ENCODE measurements at places on chromosomes 3 and 15.

- DNase-seq: no peak
Observed at GRCh38 chr15:76169018-76169417, 109.2 kb downstream of the TMEM266 start.

GRCh38 chr3:156576651-156577348 is 21.9 kb upstream of the SSR3 start:
- no peak for DNase-seq

DNA sequence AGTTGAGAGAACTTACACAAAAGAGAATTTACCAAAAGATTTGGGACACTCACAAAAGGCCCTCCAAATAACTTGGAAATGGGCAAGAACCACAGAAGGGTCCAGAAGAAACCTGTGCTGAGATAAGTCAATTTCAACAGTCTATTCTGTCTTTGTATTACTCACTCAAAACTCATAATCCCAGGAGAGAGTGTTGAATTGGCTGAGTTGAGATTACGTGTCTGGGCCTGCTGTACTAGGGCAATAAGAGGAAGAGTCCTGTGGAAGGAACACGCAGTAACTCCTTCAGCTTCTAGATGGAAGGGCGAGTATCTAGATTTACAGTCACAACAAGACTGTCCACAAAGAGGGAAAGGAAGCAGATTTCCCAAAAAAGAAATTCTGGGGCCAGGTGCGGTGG is 42.5 kb upstream of the DYNC1LI1 start:
- DNase-seq: no peak

DNA sequence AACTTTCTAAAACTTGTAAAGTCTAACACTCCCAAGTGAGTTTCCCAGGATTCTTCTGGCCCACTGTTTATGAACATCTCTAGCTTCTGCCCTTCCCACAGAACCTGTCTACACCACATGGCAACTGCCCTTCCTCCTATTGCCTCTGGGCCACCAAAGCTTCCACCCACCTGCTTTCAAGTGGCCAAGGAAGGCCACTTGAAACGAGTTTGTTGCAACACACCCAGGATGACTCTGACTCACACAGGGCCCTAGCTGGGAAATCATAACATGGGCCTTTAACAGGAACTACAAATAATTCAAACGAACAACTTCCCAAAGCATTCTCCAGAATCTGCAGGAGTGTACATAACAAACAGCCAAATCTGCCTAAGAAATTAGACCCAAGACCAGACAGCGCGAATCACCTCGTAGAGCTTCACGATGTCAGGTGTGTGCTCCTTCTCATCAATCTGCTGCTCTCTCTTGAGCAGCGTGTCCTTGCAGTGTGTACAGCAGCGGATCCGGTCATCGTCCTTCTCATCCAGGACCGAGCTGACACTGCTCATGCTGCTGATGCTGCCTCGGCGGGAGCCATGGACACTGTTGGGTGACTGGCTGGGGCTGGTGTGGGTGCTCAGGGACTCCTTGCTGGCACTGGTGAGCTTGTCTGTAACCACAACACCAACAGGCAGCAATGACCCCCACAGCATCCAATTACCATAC is 16.8 kb downstream of the RBSN start:
- DNase-seq: no peak

DNA sequence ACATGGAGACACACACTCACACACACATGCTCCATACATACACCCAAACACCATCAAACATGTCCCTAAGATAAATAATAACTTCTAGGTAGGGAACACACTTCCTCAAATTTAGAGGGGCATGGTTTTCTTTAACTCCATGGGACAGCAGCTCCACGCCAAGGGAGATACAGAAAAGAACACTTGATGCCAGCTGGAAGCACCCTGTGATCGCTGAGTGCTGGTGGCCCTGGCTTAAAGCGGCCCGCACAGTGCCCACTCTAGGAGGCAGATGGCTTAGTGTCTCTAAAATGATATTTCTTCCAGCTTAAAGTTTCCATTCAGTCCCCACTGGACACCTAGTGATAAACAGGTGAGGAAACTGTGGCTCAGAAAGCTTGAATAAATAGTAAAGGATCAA is 232.9 kb downstream of the UACA start:
- DNase-seq: no peak

DNA sequence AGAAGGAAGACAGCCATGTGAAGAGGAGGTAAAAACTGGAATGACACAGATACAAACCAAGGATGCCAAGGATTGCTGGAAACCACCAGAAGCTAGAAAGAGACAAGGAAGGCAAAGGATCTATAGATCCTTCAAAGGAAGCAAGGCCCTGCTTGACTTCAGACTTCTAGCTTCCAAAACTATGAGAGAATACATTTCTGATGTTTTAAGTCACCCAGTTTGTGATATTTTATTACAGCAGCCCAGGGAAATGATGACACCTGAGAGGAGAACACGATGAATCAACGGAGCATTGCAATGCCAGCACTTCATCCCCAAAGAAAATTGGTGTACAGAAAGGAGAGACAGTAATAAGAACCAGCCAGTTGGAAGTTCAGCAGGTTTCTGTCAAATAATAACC is 116.3 kb downstream of the MAGI1 start:
- DNase-seq: no peak

DNA sequence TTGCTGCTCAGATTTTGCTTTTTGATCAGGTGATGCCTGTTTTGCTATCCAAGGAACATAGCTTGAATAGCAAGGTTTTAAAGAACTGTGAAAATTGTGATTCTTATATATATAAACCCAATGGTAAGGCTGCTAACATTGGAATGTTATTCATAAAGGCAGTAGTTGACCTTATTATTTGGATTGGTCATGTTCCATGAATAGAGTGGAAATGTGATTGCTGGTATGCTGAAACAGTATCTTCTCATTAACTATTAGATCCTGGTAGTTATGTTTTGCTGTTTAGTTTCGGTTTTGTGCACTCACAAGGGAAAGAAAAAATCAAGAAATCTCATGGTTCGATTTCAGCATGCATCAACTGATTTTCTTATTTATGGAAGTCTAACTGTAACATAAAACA is 78.7 kb upstream of the NPHP3 start:
- no peak for DNase-seq

- no peak for DNase-seq
Observed at GRCh38 chr3:189143321-189143720, 28.4 kb upstream of the TPRG1 start.

DNA sequence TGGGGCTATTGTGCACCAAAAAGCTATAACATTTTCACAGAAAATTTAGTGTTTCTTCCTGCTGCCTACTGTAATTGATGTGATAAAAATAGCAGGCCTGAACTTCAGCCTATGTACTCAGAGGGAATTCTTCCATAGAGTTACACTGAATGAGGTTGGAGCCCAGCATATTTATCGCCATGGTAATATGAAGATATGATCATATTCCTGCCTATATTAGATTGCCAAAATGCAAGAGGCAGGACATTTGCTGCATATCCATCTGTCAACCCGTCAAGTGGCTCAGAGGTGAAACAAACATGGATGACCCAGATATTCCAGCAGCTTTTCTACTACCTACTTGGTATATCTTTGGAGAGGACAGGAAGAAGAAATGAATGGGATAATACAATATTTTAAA is 1150.6 kb downstream of the TBL1XR1 start:
- no peak for DNase-seq

DNA sequence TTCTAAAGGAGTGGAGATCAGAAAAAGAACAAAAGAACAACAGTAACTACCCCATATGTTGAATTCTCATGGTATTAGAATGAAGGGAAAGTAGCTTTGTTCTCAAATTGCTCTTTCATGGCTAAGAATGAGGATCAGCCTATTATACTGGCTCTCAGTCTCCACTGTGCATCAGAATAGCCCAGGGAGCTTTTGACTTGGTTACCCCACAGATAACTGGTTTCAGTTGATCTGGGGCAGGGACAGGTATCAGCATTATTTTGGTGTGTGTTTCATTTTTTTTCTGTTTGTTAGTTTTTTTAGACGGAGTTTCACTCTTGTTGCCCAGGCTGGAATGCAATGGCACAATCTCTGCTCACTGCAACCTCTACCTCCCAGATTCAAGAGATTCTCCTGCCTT is 311.7 kb upstream of the TLE3 start:
- DNase-seq: no peak

- no peak for DNase-seq
Observed at GRCh38 chr15:70879401-70879800, 12.8 kb downstream of the THAP10 start.

GRCh38 chr3:69033470-69033869 is 18.7 kb downstream of the TMF1 start:
- no peak for DNase-seq

DNA sequence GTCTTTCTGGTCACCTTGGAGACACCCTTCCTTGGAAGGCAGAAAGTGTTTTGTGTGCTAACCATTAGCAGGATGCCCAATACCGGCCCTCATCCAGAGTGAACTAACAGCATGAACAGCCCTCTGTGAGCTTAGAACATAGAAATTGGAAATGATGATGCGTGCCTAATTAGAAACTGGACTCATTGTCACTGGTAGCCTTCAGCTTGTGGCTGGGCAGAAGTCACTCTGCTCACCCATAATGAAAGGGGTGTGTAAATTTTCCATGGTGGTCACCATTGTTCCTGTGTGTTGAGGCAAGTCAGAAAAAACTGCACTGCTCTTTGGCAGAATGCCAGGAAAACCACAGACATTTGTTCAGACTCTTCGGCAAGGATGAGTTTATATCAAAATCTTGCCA is 74.7 kb upstream of the CNTN4 start:
- DNase-seq: no peak

- no peak for DNase-seq
Observed at GRCh38 chr15:100810831-100811230, 68.8 kb upstream of the ALDH1A3 start.

- no peak for DNase-seq
Observed at GRCh38 chr15:52161406-52161966, 29.7 kb downstream of the GNB5 start.

- DNase-seq: no peak
Observed at GRCh38 chr15:77002436-77002835, 7.5 kb downstream of the PSTPIP1 start.

GRCh38 chr15:73567020-73567419 is 66.2 kb downstream of the NPTN start:
- DNase-seq: no peak

GRCh38 chr3:40608091-40608490 is 83.3 kb downstream of the ZNF621 start:
- no peak for DNase-seq

DNA sequence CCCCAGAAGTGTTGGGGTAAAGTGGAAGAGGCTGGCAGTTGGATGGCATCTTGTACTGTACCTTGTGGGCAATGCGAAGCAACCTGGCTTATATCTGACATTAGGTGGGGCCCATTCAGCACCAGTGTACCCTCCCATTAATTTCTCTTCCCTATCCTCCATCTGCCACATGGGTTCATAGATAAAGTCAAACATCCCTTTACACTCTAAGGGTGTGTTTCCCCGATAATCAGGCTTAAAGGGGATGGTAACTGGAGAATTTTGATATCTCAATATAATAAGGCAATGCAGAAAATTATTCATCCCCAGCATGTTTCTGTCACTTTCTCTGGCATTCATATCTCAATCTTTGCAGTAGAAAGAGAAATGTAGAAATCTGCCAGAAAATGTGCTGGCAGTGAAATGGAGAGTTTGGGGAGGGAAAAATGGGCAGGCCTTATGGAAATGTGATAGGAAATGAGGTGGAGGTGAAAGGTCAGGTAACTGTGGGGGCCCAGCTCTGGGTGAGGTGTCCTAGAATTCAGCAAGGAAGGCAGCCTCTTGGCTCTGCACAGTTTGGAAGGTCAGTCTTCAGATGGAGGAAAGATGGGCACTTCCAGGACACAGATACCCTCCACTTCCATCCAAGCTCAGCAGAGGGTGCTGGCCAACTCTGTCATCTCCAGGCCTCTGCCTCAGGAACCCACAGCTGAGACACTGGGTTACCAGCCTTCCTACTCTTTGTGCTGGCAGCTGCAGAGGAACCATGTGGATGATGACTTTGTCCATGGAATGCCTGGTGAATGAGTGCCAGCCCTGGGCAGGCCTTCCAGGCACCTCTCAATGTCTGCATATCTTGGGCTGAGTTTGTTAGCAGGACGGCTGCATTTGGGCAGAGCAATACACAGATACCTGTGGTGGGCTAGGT is 325.9 kb upstream of the CTDSPL start:
- DNase-seq: no peak

DNA sequence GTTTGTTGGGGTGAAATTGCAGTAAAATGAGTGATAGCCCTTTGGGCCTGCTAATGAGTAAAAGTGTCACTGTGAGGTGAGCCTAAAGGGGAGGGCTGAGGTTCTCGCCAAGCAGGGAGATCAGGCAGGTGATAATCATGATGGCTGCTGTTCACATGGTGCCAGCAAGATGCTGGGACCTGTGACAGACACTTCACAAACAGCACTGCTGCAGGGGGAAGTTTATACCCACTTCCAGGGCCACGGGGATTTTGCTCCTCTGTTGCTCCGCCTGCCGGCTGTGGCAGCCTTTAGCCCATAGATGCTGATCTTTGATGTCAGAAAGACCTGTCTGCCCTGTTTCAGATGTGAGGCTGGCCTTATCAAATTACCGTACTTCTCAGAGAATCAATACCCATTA is 96.7 kb downstream of the SV2B start:
- DNase-seq: no peak

GRCh38 chr15:35168464-35168863 is 83.4 kb upstream of the NANOGP8 start:
- no peak for DNase-seq

GRCh38 chr3:93843981-93844380 is 129.7 kb downstream of the PROS1 start:
- DNase-seq: peak; percentile 39

Measured in NT2/D1 (cell line).